ENCODE measurements at places on chromosomes 3 and 15. TPM values are rescaled to one million over a fixed set of nuclear protein-coding genes. Genes with fewer than 3 reads are reported as not detected.
A peak's percentile ranks its signal among the peaks of the same experiment; 100 is the strongest.

DNA sequence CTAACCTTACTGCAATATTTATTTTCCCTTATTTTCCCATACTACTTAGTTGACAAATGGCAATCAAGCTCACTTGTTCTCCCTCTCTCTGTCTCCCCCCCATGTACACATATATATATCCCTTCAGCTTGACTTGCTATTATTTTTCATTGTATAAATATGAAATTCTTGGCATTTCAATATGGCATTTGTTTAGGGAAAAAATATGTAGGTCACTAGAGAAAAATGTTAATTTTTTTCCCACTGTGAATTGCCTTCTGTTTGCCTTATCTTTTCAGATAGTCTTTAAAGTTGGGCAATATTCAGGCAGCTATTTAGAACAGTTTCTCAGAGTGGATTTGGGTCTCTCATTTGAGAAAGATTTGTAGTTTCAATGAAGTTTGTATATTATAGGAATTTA lies 62.8 kb upstream of the UTS2B start:
- no peak overlapping the region for H3K4me3 ChIP-seq
- H3K27ac ChIP-seq, result no peak overlapping the region
- peaks cover 5% of the 10 kb centered on the region for H3K36me3 ChIP-seq
- no peak for DNase-seq

DNA sequence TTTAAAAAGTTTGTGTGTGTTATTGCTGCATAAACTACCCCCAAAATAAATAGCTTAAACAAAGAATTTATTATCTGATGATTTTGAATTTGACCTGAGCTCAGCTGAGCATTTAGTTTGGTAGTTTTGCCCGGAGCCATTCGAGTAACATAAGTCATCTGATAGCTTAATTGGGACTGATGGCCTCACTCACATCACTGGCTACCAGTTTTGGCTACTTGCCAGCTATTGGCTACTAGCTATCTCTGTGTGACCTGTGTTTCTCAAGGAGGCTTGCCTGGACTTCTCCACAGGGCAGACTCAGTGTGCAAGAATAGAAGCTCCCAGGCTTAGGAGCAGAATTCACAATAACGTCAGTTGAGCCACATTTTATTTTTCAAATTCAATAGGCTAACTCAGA lies 9.0 kb downstream of the CNTN3 start:
- no peaks in the 10 kb centered on the region for H3K27me3 ChIP-seq
- no peaks in the 10 kb centered on the region for H3K36me3 ChIP-seq
- no peak for DNase-seq
- H3K4me3 ChIP-seq, result no peak overlapping the region

DNA sequence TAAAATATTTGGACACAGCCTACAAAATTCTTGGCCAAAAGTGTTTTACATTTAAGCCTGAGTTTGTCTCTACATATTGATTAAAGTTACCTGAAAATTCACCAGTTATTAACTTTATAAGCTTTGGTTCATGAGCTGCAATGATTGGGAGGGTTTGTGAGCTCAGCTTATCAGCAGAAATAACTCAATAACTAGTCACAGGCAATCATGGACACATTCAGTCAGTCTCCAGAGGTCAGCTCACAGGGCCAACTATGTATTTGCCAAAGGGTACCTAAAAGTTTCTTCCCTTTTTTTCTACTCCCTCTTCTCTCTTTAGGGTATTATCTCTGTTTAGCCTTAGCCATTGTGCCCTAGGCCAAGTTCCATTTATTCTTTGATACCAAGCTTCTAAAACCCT lies 145.9 kb downstream of the ZPLD1 start:
- no peak overlapping the region for H3K27ac ChIP-seq
- H3K27me3 ChIP-seq, result no peaks in the 10 kb centered on the region
- no peak for DNase-seq
- H3K4me3 ChIP-seq, result no peak overlapping the region
- H3K36me3 ChIP-seq, result no peaks in the 10 kb centered on the region

Gene ISL2
- not detected for total RNA-seq

Gene SLC2A2
- not detected for total RNA-seq

GRCh38 chr3:18069568-18069967 lies 327.1 kb upstream of the TBC1D5 start:
- H3K4me1 ChIP-seq, result no peaks in the 10 kb centered on the region
- no peak for DNase-seq
- no peak overlapping the region for H3K4me3 ChIP-seq
- H3K36me3 ChIP-seq, result no peaks in the 10 kb centered on the region
- no peak overlapping the region for H3K27ac ChIP-seq
- no peaks in the 10 kb centered on the region for H3K27me3 ChIP-seq

- H3K4me3 ChIP-seq, result no peak overlapping the region
- no peaks in the 10 kb centered on the region for H3K4me1 ChIP-seq
- H3K27ac ChIP-seq, result no peak overlapping the region
- H3K27me3 ChIP-seq, result peaks cover 10% of the 10 kb centered on the region
Measured at GRCh38 chr3:41193794-41194539, 5.3 kb upstream of the CTNNB1 start.

- H3K27ac ChIP-seq, result peak overlapping the region; percentile 67
- no peaks in the 10 kb centered on the region for H3K27me3 ChIP-seq
- H3K36me3 ChIP-seq, result peaks cover 11% of the 10 kb centered on the region
- peaks cover 74% of the 10 kb centered on the region for H3K4me1 ChIP-seq
- peak; percentile 90 for DNase-seq
Measured at GRCh38 chr15:63051156-63052066, 8.9 kb downstream of the TPM1 start.

DNA sequence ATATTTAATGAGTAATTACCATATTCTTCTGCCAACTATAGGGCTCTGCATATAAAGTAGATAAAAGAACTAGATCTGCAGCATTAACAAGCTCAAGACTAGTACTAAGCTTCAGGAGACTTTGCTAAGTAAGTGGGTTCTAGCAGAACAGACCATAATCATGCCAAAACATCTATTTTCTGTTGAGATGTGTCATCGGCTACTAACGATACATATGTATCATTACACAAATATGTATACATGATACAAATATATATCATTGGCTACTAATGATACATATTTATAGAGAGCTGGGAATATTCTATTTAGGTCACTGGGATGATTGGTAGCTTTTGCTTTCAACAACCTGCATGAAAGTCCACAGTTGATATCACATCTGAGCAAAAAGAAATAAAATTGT lies 185.8 kb upstream of the DCBLD2 start:
- no peaks in the 10 kb centered on the region for H3K36me3 ChIP-seq
- no peak for DNase-seq
- H3K4me3 ChIP-seq, result no peak overlapping the region
- H3K27ac ChIP-seq, result no peak overlapping the region

Gene BMF
- 13.9 TPM for total RNA-seq

DNA sequence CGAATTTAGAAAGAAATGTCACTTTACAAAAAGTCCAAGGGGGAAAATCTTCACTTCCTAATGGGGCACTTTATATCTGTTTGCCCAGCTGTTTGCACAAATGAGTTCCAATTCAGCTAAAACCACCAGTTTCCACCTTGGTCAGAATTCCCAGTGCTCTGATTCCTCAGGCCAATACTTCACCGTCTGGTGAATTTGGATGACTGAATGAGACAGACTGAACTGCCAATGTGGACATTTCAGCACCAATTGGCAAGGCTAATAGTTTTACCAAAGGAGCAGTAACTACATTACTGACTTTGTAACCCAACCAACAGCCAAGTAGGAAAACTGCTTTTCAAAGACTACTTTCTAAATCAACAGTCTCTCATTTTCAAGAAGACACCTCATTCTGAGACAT lies 51.8 kb downstream of the ABI3BP start:
- H3K4me1 ChIP-seq, result no peaks in the 10 kb centered on the region
- no peak overlapping the region for H3K27ac ChIP-seq
- H3K36me3 ChIP-seq, result no peaks in the 10 kb centered on the region
- no peak overlapping the region for H3K4me3 ChIP-seq
- no peaks in the 10 kb centered on the region for H3K27me3 ChIP-seq

Gene TM4SF1
- 559 TPM for total RNA-seq

DNA sequence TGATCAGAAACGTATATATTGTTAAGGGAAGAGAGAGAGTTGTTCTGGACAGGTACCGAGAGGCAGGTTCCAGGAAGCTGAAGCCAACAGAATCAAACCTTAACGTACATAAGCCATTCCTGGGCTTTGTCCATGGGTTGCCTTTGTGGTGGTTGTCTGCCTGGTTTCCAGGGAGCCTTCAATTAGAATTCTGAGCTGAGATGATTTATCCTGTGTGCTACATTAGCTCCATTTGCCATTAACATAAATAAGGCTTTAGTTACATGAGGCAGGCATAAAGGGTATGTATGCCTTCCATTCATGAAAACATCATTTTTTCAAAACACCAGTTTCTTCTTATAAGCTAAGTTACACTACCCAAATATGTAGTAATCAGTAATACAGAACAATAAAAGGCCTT lies 729.4 kb upstream of the CFAP20DC start:
- no peak overlapping the region for H3K27ac ChIP-seq
- no peaks in the 10 kb centered on the region for H3K36me3 ChIP-seq
- no peak overlapping the region for H3K4me3 ChIP-seq
- H3K27me3 ChIP-seq, result no peaks in the 10 kb centered on the region
- DNase-seq, result no peak

Gene NDUFB5
- total RNA-seq, result 74.9 TPM

Gene PFKFB4
- 4.9 TPM for total RNA-seq

Gene CHL1
- not detected for total RNA-seq

Gene TEX55
- not detected for total RNA-seq

DNA sequence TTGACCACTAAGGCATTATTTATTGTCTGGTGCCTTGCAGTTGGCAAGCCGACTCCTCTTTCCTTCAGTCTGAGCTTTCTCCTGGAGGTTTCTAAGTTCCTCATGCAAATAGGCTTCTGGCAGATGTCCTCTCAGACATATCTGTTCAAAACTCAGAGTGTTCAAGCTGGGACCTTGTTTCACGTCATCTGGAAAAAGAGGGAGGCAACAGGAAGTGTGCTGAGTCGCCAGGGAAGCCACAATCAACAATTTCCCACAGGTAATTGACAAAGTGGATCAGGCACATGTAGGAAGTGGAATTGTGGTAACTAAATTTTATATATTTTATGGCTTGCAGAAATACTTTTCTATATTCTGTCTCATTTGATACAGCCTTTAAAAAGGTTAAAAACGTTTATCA lies 14.6 kb downstream of the SCG5 start:
- DNase-seq, result no peak
- H3K27me3 ChIP-seq, result no peaks in the 10 kb centered on the region
- H3K4me3 ChIP-seq, result no peak overlapping the region
- peaks cover 2% of the 10 kb centered on the region for H3K36me3 ChIP-seq

All from endothelial cell of umbilical vein (primary cell).